CD4-positive, alpha-beta T cell treated with Interleukin-4 for 1 hour (primary cell): ENCODE measurements at places on chromosomes 5 and 9.
A peak's percentile ranks its signal among the peaks of the same experiment; 100 is the strongest.

- DNase-seq, result no peak
These were observed 16.2 kb upstream of the ERAP1 start for GRCh38 chr5:96823900-96824380.

DNA sequence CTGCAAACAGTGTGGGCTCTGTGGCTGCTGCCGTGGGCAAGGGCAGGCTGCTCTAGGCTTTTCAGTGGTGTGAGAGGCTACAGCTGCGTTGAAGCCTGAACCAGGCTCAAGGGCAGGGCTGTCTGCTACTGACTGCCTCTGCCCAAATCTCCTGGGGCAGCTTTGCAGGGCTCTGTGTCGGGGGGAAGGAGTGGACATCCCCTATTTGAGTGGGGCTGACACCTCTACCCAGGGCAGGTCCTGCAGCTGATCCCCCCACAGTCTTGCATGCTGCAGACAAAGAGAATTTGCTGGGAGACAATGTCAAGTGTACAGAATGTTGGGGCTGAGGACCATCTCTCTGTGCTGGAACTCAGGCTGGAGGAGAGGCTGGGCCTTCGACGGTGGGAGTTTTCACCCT is 240.2 kb downstream of the PBX3 start:
- no peak for DNase-seq

GRCh38 chr9:134490446-134490845 is 151.2 kb upstream of the COL5A1 start:
- no peak for DNase-seq

DNA sequence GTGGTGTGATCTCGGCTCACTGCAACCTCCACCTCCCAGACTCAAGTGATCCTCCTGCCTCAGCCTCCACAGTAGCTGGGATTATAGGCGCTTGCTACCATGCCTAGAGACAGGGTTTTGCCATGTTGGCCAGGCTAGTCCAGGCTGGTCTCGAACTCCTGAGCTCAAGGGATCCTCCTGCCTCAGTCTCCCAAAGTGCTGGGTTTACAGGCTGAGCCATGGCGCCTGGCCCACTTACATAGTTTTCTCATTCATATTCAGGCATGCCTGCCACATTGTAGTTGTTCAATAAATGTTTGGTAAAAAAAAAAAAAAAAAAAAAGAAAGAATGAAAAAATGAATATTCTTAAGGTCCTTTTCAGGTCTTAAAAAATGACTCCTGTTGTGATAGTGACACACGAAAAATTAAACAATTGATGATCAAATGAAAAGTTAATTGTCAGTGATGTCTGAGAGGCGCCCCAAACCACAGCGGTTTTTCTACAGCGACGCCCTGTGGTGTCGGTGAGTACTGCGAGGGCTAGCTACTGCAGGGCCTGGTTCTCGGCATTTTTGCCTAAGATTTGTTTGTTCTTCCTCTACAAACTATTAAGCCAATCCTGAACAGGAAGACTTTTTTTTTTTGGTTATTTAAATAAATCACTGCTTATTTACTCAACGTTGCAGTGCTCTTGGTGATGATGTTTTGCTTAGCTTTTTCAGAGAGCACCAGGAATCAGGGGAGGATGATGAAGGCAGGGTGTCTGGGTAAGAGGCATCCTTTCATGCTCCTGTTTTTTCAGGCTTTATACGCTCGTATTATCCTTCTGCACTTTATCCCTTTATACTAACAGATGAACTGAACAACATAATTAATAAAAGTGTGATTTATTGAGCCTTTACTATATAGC is 67.0 kb upstream of the DPYSL3 start:
- peak; percentile 13 for DNase-seq

GRCh38 chr5:180792965-180793287 is 9.7 kb downstream of the MGAT1 start:
- no peak for DNase-seq

- no peak for DNase-seq
These were observed 1.2 kb downstream of the LOX start for GRCh38 chr5:122076669-122077365.

DNA sequence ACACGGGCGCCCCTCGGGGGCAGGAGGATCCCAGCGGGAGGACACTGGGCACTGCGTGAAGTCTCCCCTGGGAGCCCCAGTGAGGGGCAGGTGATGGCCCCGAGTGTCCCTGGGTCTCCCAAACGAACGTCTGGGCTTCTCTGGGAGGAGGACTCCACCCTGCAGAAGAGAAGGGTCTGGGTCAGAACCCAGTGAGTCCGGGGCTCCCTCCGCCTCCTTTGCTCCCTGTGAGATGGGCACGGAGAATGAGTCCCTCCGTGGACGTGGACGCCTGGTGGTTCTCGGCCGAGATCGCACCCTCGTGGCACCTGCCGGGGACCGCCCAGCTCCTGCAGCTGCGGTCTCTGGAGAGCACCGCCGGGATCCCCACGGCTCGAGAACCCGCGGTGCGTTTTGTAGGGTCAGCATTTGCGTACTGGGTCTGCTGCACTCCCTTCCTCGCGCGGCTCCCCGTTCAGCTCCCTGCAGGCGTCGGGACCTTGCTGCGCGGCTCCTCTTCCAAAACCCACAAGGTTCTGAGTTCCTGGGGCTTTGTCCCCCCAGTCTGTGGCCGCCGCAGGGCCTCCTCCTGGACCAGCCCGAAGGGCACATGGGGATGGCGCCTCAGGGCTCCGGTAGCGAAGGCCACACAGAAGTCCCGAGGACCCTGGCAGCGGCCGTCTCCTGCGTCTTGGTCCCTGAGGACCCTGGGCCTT is 10.2 kb upstream of the CEP72 start:
- DNase-seq, result peak; percentile 7
